ENCODE measurements at places on chromosomes 7 and 10.

DNA sequence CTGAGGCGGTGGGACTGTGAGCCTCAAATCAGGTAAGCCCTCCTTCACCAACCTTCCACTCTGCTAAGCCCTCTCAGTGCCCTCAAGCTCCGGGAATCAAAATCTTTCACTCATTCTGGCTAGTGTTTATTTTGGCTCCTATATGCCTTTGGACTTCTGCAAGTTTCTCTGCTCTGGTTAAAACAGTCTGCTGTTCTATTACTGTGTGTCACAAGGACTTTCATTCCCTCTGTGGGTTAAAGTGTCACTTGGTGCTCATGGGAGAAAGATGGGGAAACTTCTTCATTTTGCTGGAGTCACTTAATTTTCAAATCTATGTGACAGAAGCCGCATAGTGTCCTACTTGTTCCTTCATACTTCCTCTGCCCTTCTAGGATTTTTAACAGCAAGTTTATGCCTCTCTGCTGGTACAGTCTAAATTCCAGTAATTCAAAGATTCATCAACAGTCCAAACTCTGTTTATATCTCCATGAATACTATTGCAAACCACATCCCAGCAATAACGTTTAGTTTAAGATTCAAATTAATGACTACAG, 61.3 kb downstream of the CD36 start:
- no peak for DNase-seq

DNA sequence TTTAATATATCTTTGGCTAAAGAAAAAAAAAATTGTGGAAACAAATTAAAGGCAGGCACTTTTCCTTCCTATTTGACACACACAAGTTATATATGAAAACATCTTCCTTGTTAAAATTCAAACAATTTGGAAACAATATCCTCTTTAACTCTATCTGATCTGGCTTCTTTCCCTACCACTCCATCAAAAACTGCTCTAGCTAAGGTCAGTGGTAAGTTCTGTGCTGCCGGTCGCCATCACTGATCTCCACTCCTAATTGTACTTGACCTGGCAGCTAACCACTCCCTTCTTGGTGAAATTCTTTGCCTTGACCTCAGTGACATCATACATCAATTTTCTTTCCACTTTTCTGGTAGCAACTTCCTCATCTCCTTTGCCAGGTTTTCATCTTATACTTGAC, 47.9 kb upstream of the MRLN start:
- no peak for DNase-seq

GRCh38 chr7:85289279-85289678, 102.4 kb upstream of the SEMA3D start:
- DNase-seq = no peak

- DNase-seq = no peak
Measured at GRCh38 chr10:74738542-74738941, 87.9 kb upstream of the KAT6B start.

DNA sequence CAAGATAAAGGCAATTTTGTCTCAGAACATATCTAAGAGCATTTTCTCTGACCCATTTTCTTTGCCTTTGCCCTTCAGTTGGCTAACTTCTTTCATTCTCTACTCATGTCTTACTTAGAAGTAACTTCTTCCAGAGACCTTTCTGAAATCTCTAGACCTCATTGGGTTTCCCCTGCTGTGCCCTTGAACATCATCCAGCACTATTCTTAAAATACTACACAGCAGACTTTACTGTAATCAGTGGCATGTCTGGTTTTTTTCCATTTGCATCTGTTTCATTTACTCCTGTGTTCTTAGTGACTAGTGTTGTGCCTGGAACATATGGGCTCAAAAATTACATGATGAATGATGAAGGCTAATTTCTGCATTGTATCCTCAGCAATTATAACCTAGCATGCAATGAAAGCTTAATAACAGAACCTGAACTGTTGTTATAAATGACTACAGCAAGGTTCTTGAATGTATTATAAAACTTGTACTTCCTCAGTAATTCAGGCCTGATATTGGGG, 301.9 kb downstream of the CDK14 start:
- DNase-seq = no peak

DNA sequence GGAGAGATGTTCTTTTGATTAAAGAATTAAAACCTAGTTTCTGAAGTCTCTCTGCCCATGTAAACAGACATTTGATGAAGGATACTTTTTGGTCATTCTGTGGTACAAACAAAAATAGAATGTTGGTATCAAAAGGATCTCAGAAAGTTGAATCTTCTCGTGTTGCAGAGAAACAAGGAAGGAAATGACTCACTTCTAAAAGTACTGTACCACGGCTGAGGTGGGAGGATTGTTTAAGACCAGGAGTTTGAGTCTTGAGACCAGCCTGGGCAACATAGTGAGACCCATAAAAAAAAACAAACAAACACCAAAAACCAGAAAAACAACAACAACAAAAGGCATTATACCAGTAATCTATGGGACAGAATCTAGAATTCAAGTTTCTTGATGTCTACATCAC, 69.7 kb downstream of the PRSS58 start:
- DNase-seq = no peak

- peak; percentile 27 for DNase-seq
Measured at GRCh38 chr10:14971867-14972448, 12.8 kb downstream of the MEIG1 start.

Data from activated gamma-delta T cell treated with Interleukin-2 at 50 U/mL for 16 hours (primary cell).